ENCODE measurements at places on chromosomes 5 and 9. TPM values are rescaled to one million over a fixed set of nuclear protein-coding genes. Genes with fewer than 3 reads are reported as not detected.

TEX48 gene
- total RNA-seq: not detected

TAL2 gene
- not detected for total RNA-seq

CTXN3 gene
- not detected for total RNA-seq

EGR1 gene
- 24.2 TPM for total RNA-seq

WWC1 gene
- 5.4 TPM for total RNA-seq

- DNase-seq: no peak
Observed at GRCh38 chr9:2210201-2210600, 195.1 kb downstream of the SMARCA2 start.

DNA sequence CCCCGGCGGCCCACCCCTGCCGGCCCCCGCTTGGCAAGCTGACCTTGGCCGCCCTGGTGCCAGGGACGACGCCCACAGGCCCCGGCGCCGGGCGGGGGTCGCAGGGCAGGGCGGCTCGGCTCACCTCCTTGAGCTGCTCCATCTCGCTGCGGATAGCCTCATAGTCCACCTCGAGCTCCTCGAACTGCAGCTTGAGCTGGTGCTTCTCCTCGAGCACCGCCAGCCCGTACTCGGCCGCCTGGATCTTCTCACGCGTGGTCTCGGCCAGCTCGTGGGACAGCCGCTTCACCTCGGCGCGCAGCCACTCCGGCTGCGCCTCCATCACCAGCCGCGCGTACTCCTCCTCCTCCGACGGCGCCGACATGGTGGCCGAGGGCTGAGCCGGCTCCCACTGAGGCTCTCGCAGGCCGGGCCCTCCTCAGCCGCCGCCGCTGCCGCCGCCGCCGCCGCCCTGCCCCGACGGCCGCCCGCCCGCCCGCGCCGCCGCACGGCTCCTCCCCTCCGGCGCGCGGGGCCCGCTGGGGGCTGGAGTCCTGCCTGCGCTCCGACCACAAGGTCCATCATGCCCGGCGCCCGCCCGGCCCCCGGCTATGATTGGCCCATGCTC is at the start of gene BICD2:
Gene BICD2, minus strand, starts transcription at position 453 of the 607 bp plus-strand sequence. Its CDS starts 89 bp downstream, at position 364.
- no peak for DNase-seq

DNA sequence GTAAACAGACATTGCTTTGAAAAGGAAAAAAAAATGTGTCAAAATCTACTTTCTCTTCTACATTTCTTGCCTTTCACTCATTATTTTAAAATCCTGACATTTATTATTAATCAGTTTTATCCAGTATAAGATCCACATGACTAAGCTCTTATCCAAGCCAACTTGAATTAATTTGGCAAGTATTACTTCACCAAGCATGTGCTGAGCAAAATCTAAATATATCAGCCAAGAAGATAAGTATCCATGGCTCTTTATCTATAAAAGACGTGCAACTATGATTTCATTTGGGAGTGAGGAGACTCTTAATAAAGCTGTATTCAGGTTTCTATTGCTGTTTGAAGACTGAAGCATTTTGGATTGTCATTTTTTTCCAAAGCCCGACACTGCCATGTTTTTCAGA is 221.3 kb downstream of the TRIM36 start:
- no peak for DNase-seq

DNA sequence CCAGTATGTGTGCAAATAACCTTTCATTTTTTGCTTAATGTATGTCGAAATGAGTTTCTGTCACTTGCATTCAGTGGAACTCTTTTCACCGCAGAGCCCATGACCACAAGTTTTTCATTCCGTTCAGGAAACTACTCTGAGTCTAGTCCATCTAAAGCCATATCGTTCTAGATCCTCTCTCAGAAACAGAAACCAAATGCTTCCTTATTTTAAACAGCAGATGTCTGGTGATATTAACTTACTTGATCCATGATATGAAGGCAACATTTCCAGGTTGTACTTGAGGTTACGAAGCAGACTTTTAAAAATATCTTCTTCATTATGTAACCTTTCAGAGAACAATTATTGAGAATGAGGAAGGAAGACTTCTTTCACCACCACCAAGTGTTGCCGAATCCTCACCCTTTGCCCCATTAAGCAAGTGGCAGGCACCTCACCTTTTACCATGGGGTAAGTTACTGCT is 72.4 kb upstream of the GNAQ start:
- no peak for DNase-seq

DNA sequence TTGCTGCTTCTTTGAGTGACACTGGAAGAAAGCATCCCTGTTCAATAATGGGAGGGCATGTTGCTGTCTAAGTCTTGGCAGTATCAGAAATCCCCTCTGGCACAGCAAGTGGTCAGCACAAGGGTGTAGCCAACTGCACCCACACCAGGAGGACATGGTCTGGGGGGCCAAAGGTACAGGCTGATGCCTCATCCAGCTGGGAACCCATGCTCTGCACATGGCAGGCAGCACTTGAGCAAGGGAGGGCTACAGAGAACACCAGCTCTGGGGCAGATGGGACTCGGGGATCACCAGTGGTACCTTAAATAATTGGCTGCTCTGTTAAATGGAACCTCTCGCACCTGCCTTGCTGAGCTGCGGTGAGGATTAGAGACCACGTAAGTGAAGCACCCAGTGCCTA is 265.2 kb downstream of the SYK start:
- no peak for DNase-seq

All from T-helper 17 cell (primary cell).